ENCODE measurements at places on chromosomes 2 and 18.
A peak's percentile ranks its signal among the peaks of the same experiment; 100 is the strongest.

- DNase-seq, result no peak
These were observed 1.8 kb downstream of the TMEM131 start for GRCh38 chr2:97993926-97994325.

DNA sequence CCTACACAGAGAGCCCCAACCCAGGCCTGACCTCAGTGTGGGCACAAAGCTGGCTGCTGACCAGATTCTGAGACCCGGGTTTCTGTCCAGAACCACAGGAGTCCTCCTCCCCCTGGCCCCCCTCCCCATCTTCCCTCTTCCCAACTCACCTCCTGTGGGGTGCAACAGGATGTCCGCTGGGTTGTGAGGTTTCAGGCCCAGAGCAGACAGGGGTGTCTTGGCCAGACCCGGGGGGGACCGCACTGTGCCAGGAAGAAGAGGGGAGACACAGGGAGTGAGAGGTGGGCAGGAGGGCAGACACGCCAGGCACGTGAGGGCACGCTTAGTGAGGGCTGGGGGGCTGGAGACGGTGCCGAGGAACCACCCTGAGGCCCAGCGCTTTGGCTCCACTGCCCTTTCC is 171.5 kb downstream of the TNS1 start:
- no peak for DNase-seq

- no peak for DNase-seq
These were observed 42.0 kb upstream of the ACMSD start for GRCh38 chr2:134796373-134796772.

GRCh38 chr2:144678736-144679135 is 158.8 kb upstream of the ZEB2 start:
- peak; percentile 45 for DNase-seq

DNA sequence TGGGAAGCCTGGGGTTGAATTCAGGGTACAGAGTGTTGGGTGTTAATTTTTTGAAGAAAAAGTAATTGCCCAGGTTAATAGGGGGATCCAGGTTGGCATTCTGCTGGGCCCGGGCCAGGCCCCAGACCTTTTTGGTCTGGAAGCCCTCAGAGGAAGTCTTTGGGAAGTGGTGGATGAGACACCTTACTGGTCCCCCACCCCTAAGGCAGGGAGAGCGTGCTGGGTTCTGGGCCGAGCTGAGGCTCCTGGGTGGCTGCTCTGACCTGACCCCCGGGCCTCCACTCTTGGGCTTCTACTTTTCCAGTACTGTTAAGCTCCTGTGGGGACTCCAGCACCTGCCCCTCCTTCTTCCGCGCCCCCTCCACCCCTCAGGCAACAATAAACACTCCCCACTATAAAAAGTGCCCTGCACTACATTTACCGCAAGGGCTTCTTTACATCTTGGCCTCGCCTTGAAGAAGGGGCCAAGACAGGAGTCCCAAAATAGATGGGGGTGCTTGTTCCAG is 753 bp upstream of the HOXD3 start:
- DNase-seq, result no peak

DNA sequence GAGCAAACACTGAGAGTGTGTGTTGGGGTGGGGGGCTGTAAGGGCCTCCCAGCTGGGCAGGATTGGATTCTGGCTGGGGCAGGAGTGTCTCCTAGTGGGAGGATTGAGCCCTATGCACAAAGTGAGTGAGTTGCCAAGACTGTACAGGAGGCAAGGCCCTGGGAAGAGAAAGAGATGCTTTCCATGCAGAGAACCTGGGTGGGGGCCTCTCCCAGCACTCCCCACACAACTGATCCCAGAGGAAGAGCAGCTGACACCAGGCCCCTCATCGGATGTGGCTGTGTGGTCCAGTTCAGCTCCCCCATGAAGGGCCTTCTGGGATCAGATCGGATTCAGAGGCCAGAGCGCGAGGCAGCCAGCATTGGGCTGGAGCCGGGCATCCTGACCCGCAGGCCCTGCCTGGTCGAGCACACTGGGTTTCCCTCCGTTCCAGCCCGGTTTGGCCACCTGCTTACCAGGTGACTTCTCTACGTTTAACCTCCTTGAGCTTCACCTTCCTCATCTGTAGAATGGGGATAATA is 49.4 kb upstream of the FAHD2A start:
- no peak for DNase-seq

DNA sequence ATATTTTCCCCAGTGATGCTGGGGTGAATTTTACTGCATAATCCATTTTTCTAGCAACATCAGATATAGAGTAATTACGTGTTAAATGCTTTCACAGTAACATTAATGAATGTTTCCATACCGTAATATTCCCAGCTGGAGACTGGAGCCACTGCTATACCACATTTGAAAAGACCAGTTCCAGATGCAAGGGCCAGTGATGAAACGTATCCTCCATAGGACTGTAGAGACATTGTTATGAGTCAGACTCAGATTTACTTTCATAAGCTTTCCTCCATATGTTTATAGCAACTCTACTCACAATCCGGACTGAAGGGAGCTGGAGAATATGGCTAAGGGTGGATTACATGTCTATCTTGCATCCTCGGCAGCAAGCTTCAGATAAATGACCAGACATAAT is 22.7 kb upstream of the GCG start:
- DNase-seq, result no peak

GRCh38 chr2:145228506-145228905 is 708.6 kb upstream of the ZEB2 start:
- DNase-seq, result no peak

- peak; percentile 29 for DNase-seq
These were observed 61.4 kb upstream of the ASAP2 start for GRCh38 chr2:9145109-9145751.

DNA sequence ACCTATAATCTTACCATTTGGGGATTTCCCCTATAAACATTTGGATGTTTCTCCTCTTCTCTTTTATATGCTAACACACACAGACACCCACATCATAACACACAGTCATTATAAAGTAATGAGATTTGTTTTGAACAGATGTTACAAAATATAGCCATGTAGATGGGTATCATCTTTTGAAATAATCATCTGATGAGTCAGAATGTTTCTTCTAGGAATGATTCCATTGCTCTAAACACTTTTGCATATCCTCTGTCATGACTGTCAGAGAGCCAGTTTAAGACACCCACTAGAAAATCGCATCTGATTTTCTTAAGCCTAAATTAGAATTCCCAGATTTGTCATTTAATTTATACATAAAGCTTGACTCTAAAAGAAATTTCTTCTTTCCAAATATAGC is 442.6 kb downstream of the CMPK2 start:
- no peak for DNase-seq

GRCh38 chr2:120943403-120944034 is 207.9 kb downstream of the GLI2 start:
- no peak for DNase-seq

DNA sequence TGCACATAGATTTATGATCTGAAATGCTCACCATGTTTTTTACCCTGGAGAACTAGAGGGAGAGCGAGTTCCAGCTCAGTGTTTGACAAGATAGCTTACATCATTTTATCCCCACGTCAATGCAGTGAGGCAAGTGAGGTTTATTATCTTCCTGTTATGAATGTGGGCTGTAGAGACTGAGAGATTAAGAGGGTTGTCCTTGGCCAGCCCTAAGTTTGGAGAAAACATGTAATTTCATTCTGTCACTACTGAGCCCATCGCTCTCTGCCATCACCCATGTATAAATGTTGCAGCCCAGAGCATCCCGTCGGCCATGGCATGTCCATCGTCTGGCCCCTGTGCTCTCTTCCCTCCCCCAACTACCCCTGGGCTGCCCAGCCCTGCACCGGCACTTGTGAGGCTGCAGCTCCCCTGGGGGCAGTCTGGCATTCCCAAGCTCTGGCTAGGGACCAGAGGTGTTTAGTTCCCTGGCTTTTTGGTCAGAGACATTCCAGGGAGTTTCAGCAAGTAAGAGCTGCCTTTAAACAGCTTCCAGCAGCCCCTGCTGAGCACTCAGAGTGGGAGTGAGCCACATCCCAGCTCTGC is 136.7 kb downstream of the ANTXR1 start:
- DNase-seq, result peak; percentile 32

GRCh38 chr2:3432693-3433338 is 53.3 kb downstream of the TRAPPC12 start:
- DNase-seq, result no peak

DNA sequence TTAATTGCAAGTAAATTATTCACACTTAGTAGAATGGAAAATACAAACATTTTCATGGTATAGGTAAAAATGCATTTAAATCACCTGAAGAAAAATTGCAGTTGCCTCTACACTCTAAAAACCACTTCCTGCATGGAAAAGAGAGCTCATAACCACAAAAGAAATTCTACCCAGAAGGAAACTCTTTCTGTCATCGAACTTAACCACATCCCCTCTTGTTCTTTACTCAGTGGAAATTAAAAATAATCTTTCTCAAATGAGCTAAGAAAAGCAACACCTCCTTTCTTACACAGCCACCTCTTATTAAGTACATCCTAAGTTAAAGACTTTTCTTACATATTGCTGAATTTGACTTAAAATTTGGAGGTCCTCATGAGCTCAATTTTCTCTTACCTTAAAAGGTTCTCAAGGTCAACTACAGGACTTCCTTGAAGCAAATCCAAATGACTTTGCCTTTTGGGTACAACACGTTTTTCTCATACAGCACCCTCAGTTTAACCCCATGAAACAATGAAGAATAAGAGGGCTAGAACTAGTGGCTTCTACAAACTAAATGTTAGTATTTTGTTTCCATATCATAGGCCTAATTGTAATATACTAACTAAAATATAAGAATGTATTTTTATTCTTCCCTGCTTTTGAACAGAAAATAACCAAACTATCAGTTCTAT is 109.1 kb upstream of the CRIM1 start:
- peak; percentile 18 for DNase-seq
